ENCODE measurements at places on chromosomes 2 and 18.

- DNase-seq: no peak
Observed at GRCh38 chr2:121063471-121063870, 221.5 kb downstream of the TFCP2L1 start.

- no peak for DNase-seq
Observed at GRCh38 chr2:27370816-27371620, 602 bp downstream of the SNX17 start.

DNA sequence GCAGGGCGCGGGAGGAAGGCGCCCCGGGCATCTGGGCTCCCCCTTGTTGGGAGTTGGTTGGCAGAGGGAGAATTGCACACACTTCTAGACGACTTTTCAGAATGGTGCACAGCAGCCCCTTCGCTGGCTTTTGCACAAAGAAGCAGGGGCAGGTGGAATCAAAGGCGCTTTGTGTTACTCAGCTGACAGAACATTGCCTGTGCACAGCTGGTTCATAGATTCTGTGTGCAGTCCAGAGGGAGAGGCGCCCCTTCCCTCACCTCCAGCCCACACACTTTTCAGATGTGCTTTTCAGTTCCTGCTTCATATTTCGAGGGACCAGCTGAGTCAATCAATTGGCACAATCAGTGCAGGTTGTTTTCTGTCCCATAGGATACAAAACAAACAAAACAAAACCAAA lies 348.4 kb upstream of the RAB12 start:
- DNase-seq: no peak

GRCh38 chr2:66270247-66270646 lies 164.7 kb upstream of the MEIS1 start:
- no peak for DNase-seq
